ENCODE measurements at places on chromosomes 13 and 19.

DNA sequence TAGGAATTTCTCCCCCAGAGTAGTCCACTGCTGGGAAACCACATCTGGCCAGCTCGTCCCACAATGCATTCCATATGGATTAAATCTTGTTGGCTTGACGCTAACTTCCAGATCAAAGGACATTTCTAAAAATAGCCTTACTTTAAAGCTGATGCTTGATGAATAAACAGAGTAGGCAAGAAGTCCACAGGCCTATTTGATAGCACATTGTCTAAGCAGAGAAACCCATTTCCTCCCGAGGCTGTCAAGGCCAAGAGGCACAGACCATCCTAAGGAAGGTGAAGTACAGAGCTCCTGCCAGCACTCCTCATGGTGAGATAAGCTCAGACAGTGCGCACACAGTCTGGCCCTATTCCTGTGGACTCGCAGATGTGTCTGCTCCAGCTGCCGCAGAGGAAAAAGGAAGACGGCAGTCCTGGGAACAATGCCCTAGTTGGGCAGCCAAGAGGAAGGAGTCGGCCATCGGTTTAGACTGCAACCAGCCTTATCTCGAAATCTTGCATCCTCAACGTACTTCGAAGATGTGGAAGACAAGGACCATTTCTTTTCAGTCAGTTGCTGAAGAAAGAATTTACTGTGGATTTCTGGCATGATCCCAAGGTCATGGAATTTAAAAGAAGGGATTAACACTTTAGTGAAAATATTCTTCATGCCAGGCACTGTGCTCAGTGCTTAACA is 156.8 kb downstream of the RGCC start:
- no peak for DNase-seq

DNA sequence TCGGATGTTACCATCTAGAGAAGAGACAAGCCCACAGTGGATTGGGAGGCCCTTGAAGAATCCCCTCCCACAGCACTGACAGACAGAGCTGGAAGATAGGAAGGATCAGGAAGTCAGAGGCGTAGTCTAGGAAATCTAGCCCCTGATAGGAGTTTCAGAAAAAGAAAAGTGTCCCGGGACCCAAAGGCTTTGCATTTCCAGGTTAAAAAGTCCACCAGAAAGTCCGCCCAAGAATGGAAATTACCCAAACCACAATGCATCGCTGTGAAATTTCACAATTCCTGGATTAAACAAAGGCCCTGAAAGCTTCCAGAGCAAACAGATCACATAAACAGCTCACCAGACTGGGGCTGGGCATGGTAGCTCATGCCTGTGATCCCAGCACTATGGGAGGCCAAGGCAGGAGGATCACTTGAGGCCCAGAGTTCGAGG is 146.9 kb downstream of the KDM4B start:
- DNase-seq: no peak

DNA sequence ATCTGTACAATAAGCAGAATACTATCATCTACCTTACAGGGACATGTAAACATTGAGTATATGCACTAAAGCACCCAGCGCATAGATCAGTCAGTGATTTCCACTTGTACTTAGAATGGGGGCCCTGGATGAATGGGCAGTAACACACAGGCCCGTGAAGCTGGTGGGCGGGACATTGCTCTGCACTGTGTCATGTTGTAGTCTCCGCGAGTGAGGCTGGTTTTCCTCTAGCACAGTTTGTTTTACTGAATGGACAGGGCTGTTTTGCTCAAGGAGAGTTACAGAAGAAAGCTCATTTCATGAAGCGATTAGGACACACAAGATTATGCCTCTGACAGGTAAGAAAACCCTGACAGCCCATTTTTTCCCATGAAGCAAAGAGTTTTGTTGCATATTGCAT is 86.4 kb upstream of the SOX21 start:
- no peak for DNase-seq

DNA sequence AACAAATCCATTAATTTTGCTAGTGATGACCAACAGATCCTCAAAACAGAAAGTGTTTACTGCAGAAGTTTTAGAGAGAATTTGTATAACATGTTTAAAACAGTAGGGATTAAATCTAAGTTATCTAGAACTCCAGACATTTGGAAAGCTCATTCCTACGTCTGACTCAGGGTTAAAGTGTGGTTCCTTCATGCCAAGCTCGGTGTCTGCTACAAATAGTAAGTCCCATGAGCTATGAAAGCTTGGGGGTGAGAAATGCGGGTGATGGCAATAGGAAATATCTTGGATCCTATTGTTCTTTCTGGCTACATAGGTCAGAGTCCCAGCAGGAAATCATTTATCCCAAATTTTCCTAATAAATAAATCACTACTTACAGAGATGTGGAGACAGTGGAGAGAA is 867.1 kb downstream of the UQCRFS1 start:
- no peak for DNase-seq

DNA sequence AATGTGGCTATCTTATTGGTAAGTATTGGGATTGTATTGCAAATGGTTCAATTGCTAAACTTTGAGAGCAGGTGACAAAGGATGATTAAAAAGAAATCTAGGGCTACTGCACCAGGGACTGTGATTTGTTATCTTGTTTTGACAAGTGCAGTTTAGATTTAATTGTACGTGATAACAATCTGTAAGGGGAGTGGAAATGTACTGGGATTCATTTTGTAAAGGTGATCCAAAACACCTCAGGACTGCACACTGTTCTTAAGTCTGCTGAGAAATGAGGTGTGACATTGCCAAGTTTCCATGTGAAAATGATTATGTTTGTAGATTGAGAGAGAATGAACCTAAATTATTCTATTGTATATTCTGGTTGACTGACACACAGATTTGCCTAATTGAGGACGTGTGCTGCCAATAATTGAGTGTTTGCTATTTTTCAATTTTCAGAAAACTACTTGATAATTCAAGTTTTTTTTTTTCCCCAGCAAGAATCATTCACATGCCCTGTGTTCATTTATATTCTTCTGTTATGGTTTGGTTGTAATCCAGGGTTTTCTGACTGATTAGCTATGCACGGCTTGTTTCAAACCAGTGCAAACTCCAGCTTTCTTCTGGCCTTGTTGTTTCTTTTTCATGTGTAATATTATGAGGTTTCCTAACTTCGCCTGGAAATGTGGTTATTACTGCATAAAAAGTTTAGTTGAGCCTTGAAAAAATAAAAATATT is 308.0 kb downstream of the OLFM4 start:
- no peak for DNase-seq

DNA sequence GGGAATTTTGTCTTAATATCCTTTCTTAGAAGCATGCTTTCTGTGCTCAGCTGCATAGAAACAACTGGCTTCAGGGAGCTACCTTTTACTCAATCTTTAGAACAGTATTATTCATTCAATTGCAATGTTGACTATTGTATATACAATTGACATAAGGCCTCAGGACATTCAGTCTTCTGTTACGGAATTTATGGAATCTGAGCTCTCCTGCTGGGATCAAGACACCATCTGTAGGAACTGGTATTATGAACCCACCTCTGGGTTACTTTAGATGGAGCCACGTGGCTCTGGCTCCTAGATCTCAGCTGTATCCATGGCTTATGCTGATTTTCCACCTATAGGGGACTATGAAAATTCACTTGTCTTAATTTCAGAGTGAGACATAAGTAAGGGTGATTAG is 716.2 kb upstream of the GPC6 start:
- no peak for DNase-seq

- no peak for DNase-seq
These were observed 26.8 kb upstream of the CYSLTR2 start for GRCh38 chr13:48626726-48627451.

DNA sequence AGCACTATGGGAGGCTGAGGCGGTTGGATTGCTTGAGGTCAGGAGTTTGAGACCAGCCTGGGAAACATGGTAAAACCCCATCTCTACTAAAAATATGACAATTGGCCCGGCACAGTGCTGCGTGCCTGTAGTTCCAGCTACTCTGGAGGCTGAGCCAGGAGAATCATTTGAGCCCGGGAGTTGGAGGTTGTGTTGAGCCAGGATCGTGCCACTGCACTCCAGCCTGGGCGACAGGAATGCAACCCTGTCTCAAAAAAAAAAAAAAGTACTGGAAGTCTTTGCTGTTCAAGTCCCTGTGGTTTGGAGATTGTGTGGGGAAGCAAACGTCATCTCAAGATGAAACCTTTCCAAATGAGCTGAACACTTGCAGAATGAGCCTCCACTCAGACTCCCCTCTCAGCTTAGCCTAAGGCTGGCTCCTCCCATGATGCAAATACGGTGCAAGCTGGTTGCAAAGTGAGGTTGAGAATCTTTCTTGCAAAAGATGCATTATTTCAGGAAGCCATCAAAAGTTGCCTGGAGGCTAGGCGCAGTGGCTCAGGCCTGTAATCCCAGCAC is 46.2 kb downstream of the MYO9B start:
- DNase-seq: no peak

DNA sequence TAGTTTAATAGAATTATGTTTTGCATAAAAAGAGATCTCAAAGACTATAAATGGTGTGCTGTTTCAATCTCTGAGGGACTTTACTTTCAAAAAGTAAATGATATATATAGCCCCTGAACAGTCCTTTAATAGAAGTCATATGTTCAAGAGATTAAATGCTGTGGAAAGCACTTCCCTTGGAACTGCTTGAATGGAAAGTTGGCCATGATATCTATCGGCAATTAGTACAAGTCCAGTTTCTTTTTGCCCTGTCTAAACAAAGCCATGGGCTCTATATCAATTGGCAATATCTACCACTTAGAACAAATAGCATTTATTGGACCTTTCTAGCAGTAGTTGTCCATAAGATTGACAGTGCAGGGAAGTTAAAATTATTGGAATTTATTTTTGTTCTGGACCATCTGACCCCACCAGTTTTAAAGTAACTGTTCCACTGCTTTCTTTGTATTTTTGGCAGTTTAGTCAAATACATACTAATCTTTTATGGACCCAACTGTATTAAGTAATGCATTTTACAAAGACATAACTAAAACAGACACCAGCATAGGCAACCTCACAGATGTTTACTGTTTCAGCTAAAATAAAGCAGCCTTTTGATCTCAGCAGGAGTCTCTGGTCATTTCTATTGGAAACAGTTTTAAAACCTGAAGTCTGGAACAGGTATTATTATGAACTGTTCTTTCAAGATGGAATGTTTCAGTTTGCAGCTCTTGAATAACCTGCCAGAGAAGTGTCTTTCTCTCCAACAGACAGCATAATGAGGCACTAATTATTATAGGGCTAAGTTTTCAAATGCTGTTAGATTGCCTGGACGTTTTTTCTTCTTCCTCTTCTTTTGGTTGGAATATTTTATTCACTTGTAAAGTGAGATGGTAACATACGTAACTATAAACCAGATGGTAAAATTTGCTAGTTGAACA is 282.6 kb downstream of the DCLK1 start:
- DNase-seq: no peak

DNA sequence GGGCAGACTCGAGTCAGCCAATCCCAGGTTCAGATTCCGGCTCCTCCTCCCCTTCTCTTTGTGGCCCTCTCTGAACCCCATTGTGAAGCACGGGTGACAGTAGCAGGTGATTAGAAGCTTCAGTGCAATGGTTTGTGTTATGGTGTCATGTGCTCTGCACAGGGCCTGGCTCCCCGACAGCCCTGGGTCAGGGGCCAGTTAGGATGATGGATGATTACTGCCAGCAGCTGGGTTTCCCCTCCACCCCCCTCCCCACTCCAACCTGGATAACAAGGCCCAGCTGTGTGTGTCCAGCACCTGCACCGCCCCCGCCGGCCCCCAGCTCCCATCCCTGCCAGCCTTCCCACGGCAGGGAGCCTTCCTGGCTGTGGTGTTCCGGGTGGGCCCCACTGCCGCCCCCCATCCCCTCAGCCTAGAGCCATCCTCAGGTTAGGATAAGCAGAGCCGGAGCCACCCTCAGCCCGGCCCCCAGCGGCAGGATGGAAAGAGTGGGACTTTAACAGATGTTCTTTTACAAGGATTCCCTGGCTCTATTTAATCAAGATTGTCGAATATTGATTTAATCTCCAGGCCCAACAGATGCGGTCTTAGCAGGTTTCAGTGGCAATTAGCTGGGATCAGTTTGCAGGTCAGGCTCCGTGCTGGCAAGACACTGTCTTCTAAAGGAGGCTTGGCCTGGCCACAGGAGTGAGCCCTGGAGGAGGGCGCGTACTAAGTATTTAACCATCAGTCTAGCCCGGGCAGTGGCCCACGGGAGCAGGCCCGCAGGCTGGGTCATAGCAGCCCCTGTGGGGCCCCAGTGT is 156.2 kb downstream of the SIPA1L3 start:
- DNase-seq: no peak

DNA sequence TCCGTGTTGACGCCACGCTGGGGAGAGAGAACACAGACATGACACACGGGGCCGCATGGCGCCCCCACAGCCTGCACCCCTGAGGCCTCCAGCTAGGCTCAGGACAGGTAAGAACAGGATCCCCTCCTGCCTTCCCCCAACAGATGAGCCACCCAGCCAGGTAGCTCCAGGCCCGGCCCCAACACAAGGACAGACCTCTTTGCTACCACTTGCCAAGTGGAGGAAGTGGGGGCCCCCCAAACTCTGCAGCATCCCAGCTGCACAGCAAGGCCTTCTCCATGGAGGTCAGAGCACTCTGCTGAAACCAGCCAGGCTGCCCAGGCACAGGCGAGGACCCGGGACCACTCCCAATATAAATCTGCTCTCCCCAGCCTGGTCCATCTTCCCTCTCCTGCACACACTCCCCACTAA is 31.5 kb downstream of the PEPD start:
- DNase-seq: no peak

GRCh38 chr13:73077865-73078264 is 19.1 kb downstream of the KLF5 start:
- DNase-seq: no peak

DNA sequence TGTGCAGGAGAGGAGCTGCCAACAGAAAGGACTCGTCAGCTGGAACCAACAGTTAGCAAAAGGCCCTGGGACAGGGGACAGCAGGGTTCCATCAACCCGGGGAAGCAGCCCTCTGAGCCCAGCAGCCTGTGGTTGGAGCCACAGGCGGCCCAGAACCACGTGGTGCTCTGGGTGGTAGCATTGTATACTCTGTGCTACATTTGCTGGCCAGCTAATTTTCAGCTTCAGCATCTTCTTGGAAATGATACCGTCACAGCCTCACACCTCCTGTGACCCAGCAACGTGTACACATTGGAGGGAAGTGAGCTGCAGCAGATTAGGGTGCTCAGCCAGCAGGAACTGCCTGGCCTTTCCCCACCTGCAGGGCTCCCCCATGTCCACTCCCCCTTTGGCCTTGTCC is 13.1 kb upstream of the MTIF3 start:
- DNase-seq: no peak

DNA sequence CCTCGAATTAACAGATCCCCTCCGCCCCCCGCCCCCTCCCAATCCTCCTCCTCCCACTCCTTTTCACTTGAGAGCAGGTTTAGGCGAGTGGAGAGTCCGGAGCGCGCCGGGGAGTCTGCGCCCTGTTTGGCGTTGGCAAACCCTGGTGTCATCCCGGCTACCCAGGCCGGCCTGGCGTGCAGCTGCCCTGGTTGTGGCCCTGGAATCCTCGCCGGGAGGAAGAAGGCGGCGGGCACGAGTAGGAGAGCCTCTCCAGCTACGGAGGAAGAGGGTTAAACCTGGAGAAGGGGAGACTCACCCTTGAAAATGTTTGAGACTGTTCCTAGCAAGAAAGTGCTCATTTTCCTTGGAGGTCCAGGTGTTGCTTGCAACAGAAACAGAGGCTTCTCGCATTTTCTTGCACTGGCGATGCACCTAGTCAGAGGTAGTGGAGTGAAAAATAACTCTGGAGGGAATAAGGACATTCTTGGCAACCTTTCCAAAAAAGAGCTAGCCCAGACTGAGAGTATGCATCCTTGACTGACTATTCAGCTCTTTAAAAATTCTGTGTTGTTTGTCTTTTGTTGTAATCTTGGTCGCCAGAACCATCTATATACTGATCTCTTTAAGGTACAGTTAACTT is 1.3 kb upstream of the SOX21 start:
- DNase-seq: no peak

Data from cerebellar nuclear complex (tissue), 1 donor.